ENCODE measurements at places on chromosomes 16 and 17.

DNA sequence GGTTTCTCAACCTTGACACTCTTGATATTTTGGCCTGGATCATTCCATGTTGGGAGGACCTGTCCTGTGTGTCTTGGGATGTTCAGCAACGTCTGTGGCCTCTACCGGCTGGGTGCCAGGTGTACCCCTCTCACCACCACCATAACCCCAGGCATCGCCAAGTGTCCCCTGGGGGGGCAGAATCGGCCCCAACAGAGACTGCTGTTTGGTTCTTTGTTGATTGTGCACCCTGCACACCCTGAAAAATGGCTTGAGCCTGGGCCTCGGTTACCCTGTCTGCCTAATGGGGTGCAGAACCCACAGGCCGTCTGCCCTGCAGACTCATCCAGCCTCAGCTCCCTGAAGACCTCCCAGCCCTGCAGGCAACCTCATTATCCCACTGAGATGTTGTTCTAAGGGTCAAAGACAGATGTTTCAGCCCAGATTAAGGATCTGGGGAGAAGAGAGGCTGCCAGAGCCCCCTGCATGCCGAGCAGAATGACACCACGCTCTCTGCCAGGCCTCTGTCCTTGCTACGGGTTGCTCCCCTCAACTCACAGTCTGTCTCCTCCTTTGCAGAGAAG lies 9.2 kb downstream of the CACNG1 start:
- no peak for DNase-seq

GRCh38 chr17:65103896-65104295 lies 33.3 kb upstream of the RGS9 start:
- no peak for DNase-seq

DNA sequence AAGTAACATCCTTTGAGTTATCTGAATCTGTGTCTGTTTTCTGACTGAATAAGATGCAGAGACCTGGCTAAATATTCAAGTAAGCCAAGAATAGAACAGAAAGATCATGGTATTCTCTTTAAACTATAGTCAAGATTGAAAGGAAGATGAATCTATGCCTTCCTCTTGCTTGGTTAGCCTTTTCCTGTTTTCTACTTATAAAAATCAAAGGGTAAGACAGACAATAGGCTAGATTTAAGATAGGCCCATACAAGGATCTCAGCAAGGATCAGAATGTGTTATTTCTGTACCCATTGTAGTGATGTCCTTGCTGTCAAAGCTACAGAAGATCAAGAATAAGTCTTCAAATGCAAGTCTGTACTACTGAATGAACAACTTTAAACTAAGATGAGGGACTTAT lies 7.0 kb upstream of the CDR2 start:
- no peak for DNase-seq

- no peak for DNase-seq
These were observed 32.0 kb upstream of the B4GALNT2 start for GRCh38 chr17:49100601-49101000.

DNA sequence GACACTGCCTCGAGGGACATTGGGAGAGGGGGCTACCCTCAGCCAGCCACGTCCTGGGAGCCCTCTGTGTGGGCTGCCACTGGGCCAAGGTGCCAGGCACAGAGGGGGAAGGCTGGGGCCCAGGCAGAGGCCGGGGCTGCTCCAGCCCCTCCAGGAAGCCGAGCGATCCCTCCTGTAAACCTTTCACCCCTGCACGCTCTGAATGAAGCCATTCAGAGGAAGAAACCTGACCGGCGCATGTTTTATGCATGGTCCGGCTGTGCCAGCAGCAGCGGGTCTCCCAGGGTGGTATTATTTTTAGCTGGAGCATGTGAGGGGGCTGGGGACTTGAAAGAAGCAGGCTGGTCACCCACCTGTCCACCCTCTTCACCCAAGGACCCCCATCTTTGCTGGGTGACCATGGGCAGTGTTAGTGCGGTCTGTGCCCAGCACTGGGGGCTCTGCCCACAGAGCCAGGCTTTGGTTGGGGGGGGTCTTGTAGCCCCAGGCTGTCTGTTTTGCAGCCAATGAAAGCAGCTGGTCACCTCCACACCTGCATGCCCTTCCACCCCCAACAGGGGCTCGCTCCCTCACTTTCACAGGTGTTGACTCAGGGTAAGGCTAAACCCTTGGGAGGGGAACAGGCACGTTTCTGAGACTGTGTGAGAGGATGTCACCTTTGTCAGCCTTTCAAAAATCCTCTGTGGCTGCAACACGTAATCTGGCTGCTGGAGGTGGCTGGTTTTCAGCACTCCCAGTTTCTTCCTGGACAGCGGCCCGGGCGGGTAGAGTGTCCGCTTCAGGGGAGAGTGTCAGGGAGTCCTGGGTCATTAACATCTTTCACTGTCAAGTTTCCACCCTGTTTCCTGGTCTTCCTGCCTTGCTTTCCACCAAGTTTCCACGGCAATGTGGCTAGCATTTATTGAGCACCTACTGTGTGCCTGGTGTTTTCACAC lies 77.1 kb upstream of the BRD7 start:
- DNase-seq, result no peak

DNA sequence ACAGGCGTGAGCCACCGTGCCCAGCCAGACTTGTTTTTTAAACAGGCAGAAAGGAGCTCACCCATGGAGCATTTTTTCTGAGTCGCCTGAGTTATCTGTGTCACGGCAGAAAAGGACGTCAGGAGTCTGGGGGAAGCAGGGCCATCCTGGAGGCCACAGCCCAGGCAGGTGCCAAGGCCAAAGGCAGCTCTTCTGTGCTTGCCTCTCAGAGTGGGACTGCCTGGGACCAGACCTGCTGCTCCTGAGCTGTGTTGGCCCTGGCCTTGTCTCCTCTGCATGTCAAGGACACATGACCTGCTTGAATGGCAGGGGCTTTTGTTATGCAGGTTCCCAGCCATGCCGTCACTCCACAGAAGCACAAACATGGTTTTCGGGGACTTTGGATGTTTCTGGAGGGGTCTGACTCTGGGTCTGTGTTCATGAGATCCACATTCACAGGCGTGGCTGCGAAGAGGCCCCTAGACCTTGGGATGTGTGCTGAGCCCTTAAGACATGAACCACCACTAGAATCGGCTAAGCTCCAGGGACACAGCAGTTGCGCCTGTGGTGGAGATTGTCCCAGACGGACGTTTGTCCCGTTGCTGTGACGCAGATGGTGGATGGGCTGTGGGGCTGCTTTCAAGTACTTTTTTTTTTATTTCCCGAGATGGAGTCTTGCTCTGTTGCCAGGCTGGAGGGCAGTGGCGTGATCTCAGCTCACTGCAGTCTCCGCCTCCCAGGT lies 33.8 kb downstream of the FOXK2 start:
- DNase-seq, result no peak

DNA sequence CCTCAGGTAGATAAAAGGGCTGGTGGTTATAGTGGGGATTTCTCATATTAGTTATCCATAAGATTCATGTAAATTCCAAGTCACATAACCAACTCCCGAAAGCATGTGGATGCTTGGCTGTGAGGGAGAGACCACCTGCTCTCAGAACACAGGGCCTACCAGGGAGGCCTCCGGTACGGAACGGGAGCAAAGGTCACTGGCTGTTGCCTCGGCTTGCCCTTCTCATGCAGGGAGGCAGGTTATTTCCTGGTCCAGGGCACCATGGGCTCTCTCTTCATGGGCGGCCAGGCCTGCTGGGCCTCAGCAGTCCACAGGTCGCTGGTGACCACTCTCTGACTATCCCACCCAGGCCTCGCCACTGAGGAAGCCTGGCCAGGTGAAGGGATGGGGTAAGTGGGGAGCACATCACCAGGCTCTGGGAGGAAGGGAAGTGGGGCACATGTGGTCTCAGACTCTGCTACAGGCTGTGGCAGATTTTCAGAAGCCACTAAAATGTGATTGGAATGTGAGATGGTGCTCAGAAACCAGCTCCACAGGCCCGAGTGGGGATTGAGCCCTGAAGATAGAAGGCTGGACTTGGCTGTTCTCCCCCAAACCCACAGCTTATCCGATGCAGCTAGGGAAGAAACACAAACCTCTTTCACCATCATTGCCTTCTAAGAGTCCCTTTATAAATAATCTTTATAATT lies 45.4 kb downstream of the HNF1B start:
- no peak for DNase-seq

GRCh38 chr16:9279291-9280068 lies 188.0 kb downstream of the HAPSTR1 start:
- no peak for DNase-seq

GRCh38 chr16:51834133-51834532 lies 683.1 kb upstream of the SALL1 start:
- no peak for DNase-seq

- no peak for DNase-seq
These were observed 12.6 kb upstream of the SNN start for GRCh38 chr16:11655655-11656054.

DNA sequence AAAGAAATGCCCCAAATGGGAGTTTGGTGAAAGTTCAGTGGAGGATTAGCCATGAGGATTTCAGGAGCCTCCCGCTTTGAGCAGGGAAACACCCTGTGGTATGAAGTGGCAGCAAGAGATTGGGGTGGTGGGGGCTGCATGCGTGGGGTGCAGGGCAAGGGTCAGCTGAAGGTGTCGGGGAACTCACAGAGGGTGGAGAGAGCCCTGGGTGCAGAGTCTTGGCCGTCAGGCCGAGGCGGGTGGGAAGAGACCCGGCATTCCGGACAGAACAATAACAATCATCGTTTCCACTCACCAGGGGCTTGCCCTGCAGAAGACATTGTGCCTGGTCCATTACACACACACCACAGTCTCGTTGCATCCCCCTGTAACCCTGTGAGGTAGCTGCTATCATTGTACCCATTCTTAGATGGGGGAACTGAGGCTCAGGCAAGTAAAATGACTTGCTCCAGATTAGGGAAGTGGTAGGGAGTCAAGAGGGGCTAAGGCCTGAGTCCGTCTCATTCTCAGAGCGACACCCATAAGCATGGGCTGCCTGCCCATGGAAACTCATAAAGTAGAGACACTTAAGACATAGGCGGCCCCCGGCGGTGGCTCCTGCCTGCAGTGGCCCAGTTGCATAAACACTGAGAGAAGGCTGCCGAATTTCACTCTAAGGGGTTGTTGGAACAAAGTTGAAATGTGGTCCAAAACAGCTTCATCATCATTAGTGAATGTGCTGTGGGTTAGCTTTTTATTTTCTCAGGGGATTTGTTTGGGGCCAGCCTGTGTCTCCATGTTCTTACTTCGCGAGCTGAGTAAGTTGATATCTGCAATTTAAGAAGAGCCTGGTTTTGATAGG lies 93.3 kb downstream of the CMIP start:
- no peak for DNase-seq

- DNase-seq, result no peak
These were observed 33.3 kb downstream of the CBFA2T3 start for GRCh38 chr16:88943741-88944140.

GRCh38 chr17:50922721-50923405 lies 56.7 kb upstream of the TOB1 start:
- no peak for DNase-seq

GRCh38 chr17:50905460-50905803 lies 39.3 kb upstream of the TOB1 start:
- no peak for DNase-seq

- DNase-seq, result no peak
These were observed 6.0 kb downstream of the CIITA start for GRCh38 chr16:10883004-10883403.

GRCh38 chr17:81719410-81720266 lies 7.6 kb downstream of the SLC25A10 start:
- no peak for DNase-seq

- DNase-seq, result no peak
These were observed 77.5 kb upstream of the N4BP1 start for GRCh38 chr16:48687421-48688038.

- peak; percentile 45 for DNase-seq
These were observed 5.4 kb downstream of the GAA start for GRCh38 chr17:80106751-80107150.

GRCh38 chr16:20920091-20920490 lies 19.5 kb downstream of the LYRM1 start:
- no peak for DNase-seq
